ENCODE measurements at places on chromosomes 2 and 18.

GRCh38 chr18:66668706-66669105 lies 64.8 kb upstream of the CDH19 start:
- DNase-seq = no peak

DNA sequence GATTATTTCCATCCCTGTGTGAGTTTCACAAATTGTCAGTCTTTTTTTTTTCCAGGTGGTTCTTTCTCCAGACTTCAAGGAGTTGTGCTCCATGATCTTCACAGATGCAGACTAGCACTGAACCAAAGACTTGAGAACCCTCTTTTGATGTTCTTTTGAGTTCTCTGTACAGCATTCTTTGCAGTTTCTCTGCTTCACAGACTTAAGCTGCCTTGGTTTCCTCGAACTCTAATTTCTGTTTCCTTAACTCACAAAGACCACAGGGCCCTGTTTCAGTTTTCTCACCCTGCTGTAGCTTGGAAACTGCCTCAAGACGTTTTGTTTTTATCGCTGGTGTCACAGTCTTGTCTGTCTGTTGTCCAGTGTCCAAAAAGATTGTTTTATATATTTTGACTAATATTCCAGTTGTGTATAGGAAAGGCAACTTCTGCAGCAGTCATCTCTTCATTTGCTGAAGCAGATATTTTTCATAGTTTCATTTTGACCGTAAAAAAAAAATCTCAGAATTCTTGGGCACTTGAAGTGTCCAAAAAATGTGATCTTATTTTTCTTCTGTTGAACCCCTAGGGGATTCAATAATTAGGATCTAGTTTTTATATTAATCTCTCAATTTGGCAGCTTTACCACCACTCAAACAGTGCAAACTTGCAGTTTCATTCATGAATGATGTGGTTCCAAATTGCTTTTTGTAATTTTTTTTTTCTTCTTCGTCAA lies 97.0 kb upstream of the MC4R start:
- DNase-seq = no peak

DNA sequence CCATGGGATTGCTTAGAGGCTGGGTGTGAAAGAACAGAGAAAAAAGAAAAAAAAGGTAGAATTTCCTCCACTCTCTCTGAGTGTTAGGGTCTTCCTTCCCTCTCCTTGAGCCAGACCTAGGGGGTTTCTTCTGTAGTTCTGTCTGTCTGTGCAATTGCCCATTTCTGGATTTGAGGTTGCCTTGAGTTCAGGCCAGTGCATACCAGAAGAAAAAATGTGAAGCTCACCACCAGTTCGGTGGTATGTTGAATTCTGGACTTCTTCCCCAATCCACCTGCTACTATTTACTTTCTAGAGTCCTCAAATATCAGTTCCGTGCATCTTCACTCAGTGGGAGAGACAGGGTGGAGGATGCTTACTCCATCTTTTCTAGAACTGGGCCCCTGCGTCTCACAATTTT lies 15.3 kb upstream of the SELENOI start:
- no peak for DNase-seq

GRCh38 chr2:5937851-5938565 lies 245.8 kb downstream of the SOX11 start:
- DNase-seq = no peak

- DNase-seq = no peak
Measured at GRCh38 chr2:241258505-241259280, 56.8 kb downstream of the HDLBP start.

DNA sequence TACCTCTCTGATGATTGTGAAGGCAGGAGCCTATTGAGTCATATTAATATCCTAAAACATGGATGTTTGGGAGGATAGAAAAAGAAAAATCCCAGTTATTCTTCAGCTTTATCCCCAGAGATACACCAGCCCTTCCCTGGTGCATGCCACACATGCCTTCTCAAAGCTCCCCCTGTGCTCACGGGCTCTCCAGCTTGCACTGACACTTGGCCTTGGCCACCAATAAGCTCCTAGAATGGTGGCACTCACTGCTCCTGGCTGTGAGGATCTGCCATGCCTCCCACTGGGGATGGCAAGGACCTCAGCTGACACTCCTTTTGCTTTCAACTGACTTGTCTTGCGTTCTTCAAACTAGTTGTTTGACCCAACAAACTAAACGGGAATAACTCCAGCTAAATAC lies 15.9 kb downstream of the SLC14A1 start:
- DNase-seq = no peak

DNA sequence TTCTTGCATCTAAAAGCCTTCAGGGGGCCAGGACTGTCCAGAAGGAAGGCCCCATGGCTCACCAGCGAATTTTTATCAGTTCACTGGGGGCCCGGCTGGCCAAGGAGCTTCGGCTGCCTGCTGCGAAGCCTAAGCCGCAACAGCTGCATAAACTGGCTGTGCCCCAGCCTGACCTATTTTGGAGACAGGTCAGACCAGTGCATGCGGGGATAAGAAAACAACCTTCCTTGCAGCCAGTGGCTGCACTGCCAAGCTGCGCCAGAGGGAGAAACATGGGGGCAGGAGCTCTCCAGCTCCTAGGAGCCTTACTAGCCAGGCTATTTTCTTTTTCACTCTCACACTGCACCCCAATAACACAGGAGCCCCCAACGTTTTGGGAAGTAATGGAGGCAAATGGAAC lies 15.2 kb downstream of the PAX3 start:
- DNase-seq = no peak

DNA sequence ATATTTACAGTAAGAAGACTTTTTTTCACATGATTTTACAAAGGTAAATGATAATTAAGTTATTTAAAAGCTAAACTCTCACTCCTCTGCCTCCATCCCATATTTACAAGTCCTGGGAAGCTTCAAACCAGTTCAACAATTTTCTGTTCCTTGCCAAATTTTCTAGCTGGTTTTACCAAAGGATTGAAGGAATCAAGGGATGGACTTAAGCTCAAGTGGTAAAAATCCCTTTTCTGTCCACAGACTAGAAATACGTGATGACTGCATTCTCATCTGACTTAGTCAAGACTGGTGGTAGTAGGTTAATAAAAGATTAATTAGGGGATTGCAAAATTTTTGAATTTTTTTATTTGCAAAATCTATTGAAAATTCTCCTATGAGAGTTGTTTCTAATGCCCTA lies 297.3 kb downstream of the MTX2 start:
- DNase-seq = no peak

DNA sequence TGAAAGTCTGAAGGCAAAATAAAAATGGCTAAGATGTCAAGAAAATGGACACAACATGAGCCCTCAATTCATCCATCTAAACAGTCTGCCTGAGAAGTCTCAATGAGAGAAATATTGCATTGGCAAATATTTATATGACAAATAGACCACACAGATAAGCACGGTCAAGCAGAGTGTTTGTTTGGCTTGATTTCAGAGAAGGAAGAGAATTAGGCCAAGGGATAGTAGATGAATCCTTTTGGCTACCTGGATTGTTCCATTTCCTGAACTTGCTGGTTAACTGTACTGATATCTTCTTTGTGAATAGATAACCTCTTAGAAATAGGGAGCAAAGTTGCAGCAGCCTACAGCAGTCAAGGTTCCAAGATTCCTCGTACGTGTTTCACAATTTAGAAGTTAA lies 129.6 kb downstream of the RBMS1 start:
- no peak for DNase-seq

- no peak for DNase-seq
Measured at GRCh38 chr18:70219688-70220087, 14.2 kb upstream of the RTTN start.

DNA sequence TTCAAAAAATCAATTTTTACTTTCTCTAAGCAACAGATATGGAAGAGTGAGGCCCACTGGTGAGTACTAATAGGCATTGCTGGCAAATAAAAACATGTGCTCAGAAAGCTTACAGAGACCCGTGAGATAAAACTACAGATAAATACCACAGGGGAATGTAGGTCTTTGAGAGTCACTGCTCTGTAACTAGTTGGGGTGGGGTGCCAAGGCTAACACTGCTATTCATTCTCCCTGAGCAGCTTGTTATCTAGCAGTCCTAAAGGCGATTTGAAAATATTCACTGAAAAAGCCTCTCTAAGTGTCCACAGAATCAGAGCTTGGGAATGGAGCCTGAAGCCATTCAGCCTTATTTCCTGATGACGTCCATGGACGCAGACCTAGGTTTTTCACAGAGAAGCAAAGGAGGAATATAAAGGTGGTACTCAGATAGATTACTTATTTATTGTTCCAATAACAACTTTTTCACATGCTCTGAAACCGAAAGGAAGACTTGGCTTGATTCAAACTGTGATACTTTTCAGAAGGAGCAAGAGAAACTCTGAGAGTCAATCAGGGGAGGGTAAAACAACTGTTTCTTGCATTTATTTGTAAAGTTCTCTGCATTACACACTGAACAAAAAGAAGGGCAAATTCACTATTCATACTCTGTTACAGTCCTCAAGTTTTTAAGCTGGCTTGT lies 188.4 kb downstream of the PPP1R1C start:
- no peak for DNase-seq

DNA sequence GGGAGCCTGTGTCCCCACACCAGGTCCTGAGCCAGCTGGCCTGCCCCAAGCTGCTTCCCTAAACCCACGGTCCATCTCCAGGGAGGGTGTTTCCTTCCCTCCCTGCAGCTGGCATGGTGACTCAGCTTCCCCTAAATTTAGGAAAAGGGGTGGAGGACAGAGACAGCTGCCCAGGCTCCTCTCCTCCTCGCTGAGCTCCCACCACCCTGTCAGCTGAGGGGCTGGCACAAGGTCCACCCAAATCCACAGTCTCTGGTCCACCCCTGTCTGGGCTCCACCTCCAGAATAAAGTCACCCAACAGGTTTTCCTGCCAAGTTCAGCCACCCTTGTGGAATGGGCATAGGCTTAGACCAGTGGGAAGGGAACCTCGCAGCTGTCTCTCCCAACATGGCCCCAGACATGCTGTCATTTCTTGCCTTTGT lies 156.5 kb downstream of the TNS1 start:
- no peak for DNase-seq

- no peak for DNase-seq
Measured at GRCh38 chr18:75157851-75158250, 51.1 kb downstream of the PTGR3 start.
